ENCODE measurements at places on chromosomes 5 and 9.

DNA sequence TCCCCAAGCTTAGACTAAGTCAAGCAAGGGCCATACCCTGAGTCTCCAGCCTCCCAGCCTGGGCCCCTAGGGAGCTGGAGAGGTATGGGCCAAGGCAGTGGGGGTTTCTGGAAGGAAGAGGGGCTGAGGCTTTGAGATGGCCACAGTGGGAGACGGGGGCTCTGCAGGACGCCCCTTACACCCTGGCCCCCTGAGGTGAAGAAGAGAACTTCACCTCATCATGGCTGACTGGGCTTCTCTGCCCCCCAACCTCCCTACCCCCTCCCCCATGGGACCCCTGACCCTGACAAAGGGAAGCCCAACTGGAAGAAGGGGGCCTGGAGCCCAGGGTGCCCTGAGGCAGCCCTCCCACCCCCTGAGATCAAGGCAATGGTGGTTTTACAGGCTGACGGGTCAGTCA, 25.8 kb downstream of the PCDH1 start:
- no peak for DNase-seq

DNA sequence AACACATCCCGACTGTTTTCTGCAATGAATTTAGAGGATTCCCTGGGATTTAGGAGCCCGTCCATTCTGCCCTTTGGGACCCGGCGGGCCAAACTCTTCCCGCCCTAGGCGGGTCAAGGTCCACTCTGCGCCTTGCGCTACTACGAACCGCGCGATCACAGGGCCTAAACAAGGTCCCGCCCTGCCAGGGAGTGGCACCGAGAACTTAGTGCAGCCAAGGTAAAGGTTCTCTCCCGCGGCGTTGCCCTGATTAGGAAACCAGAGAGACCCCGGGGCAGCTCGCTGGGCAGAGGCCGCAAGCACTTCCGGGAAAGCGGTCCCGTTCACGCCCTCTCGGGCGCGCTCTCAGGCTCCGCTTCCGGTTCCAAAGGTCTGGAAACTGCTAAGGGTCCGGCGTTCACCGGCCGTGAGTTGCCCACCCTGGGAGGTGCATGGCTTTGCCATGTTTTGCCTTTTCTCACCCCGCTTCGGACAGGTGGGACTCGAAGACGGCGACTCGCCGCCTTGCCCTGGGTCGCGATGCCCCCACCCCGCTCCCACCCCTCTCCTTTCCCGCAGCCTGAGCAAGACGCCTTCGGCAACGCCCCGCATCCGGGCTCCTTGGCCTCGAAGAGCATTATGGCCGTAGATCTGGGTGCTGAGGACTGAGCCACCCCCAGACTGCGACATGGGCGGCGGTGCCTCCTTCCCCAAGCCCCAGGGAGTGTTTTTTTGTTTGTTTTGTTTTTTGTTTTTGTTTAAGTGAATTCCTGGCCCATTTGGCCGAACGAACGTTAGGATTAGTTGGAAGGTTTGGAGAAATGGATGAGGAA, 23.4 kb downstream of the HNRNPK start:
- DNase-seq, result peak; percentile 82

GRCh38 chr9:79166005-79166404, 405.8 kb upstream of the TLE4 start:
- DNase-seq, result no peak

- DNase-seq, result no peak
These were observed 39.5 kb downstream of the PLPP1 start for GRCh38 chr5:55495216-55495615.

- DNase-seq, result no peak
These were observed 3.8 kb upstream of the ELAVL2 start for GRCh38 chr9:23829580-23830475.

GRCh38 chr5:154829181-154829588, 21.2 kb downstream of the FAXDC2 start:
- DNase-seq, result no peak

DNA sequence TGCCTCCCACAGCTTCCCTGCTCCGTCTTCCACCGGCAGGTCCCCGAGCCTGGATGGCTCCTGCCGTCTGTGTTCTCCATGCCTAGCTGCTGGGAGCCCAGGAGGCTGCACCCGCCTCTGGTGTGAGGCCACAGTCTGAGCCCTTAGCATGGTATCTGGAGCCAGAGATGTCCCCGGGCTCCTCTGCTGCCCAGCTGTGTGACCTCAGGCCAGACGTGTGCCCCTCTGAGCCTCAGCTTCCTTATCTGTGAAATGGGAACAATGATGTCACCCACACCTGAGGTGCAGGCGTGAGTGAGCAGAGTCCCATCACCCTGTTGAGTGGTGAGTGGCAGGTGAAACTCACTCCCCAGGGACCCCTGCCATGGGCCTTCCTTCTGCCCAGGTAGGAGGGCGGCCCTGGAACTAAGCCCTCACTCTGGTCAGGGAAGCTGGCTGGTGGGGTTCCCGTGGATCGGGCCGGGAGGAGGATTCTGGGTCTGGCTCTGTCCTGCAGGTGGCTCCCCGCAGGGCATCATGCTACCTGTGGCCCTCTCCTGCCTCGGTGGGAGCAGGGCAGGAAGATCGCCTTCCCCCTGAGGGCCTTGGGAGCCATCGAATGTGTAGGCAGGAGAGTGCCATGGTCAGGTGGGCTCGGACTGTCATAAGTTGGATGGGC, 239.0 kb downstream of the PBX3 start:
- DNase-seq, result peak; percentile 4

Data from WERI-Rb-1 (cell line).